MCF 10A (cell line): ENCODE measurements at places on chromosomes 12 and 14. TPM values are rescaled to one million over a fixed set of nuclear protein-coding genes. Genes with fewer than 3 reads are reported as not detected.

The KIF26A gene
- 0.26 and 0.39 TPM in 2 replicates for total RNA-seq

The ANKRD52 gene
- 46.3 and 73.8 TPM in 2 replicates for total RNA-seq

The KRT6A gene
- 1,403 and 1,688 TPM in 2 replicates for total RNA-seq

The NPFF gene
- total RNA-seq = not detected in 2 replicates

The OASL gene
- total RNA-seq = 0.29 and 0.47 TPM in 2 replicates

The RHEBL1 gene
- total RNA-seq = 0.35 and 0.93 TPM in 2 replicates

The DIO2 gene
- total RNA-seq = 0.07 and 0.26 TPM in 2 replicates

GRCh38 chr14:50647282-50647681 lies 20.8 kb downstream of the SAV1 start:
- no peak for DNase-seq
- peaks cover 25% of the 10 kb centered on the region for H3K36me3 ChIP-seq
- H3K4me1 ChIP-seq = peaks cover 5% of the 10 kb centered on the region
- H3K27ac ChIP-seq = no peak overlapping the region

DNA sequence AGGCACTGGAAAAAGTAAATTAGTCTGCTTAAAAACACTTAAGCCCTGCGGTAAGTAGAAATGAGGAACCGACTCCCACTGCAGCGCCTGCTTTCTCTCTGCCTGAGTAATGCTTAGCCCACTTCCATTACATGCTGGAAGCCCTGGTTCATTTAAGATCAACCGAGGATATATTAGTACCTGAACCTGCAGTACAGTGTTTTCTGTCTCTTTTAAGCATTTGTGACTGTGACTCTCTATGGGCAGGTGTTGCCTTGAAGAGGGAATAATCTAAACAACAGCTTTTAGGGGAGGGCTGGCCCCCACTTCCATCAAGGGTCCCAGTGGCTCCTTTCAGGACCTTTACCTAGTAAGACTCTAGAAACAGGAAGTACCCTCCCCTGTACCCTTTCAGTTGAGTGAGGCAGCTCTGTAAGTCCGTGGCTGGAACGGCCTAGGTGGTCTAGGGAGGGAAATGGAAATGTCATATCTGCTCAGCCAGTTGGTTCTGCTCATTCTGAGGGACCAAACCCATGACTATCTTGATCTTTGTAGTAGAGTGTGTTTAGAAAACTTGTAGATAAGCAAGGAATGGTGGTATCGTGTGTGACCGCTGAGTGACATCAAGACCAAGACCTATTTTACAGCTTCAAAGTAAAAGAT lies 56.2 kb downstream of the FNTB start:
- H3K27me3 ChIP-seq = no peaks in the 10 kb centered on the region
- peaks cover 15% of the 10 kb centered on the region for H3K4me1 ChIP-seq
- peaks cover 33% of the 10 kb centered on the region for H3K36me3 ChIP-seq
- H3K4me3 ChIP-seq = no peak overlapping the region
- no peak for DNase-seq

DNA sequence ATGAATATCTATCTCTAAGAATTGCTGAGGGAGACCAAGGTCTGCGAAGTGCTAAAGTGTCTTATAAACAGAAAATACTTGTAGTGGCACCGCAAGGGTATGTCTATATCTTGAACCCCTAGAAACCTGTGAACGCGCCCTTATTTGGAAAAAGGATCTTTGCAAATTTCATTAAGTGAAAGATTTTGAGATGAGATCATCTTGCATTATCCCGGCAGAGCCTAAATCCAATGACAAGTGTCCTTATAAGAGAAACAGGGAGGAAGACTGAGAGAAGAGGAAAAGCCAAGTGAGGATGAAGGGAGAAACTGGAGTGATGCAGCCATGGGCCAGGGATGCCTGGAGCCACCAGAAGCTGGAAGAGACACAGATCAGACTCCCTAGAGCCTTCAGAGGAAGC lies 27.7 kb downstream of the RBM19 start:
- H3K4me1 ChIP-seq = no peaks in the 10 kb centered on the region
- no peak overlapping the region for H3K27ac ChIP-seq

- H3K4me1 ChIP-seq = no peaks in the 10 kb centered on the region
- H3K36me3 ChIP-seq = no peaks in the 10 kb centered on the region
- H3K4me3 ChIP-seq = no peak overlapping the region
Observed at GRCh38 chr12:71392521-71393145, 47.0 kb upstream of the LGR5 start.

DNA sequence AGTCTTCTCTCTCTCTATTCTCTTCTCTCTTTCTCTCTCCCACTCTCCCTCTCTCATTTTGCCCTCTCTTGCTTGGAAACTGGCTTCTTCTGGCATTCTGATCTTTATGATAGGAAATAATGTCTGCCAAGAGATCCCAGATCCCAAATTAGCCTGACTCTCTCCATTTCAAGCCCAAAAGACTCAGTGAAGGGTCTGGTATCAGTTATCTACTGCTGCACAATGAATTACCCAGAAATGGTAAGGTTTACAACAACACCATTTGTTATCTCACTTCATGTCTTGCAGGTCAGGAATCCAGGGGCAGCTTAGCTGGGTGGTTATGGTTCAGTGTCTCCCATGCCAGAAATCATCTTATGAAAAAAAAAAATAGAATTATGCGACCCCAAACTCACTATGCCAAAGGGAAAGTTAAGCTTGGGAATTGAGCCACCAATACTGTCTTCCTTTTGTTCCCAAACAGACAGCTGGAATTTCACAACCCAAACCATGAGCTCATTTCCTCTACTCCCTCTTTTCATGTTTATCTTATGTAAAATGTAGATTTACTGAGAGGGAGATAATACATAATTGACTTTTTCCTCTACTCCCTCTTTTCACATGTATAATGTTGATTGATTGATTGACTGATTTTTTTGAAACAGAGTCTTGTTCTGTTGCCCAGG lies 67.8 kb upstream of the FICD start:
- peak; percentile 74 for DNase-seq
- peaks cover 26% of the 10 kb centered on the region for H3K4me1 ChIP-seq
- H3K36me3 ChIP-seq = no peaks in the 10 kb centered on the region

- H3K27me3 ChIP-seq = no peaks in the 10 kb centered on the region
- H3K27ac ChIP-seq = no peak overlapping the region
- no peaks in the 10 kb centered on the region for H3K36me3 ChIP-seq
- peaks cover 10% of the 10 kb centered on the region for H3K4me1 ChIP-seq
- no peak overlapping the region for H3K4me3 ChIP-seq
- DNase-seq = peak; percentile 44
Observed at GRCh38 chr12:31756977-31757420, 28.2 kb upstream of the AMN1 start.

DNA sequence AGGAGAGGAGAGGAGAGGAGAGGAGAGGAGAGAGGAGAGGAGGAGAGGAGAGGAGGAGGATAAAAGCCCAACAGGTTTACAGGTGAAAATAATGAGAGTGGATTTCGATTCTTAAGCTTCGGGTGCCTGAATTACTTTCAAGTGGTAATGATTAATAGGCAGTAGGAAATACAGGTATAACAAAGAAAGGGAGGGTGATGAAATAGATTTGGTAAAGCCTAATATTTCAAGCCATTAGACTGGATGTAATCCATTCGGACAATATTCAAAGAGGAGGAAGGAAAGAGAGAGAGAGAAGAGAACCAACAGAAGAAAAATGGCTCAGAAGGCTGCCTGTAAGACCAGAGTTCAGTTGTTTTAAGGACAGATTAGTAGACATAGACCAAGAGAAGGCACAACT lies 76.6 kb downstream of the RASSF9 start:
- H3K27me3 ChIP-seq = no peaks in the 10 kb centered on the region
- H3K4me3 ChIP-seq = no peak overlapping the region
- peaks cover 7% of the 10 kb centered on the region for H3K4me1 ChIP-seq
- no peak for DNase-seq
- no peak overlapping the region for H3K27ac ChIP-seq
- no peaks in the 10 kb centered on the region for H3K36me3 ChIP-seq

DNA sequence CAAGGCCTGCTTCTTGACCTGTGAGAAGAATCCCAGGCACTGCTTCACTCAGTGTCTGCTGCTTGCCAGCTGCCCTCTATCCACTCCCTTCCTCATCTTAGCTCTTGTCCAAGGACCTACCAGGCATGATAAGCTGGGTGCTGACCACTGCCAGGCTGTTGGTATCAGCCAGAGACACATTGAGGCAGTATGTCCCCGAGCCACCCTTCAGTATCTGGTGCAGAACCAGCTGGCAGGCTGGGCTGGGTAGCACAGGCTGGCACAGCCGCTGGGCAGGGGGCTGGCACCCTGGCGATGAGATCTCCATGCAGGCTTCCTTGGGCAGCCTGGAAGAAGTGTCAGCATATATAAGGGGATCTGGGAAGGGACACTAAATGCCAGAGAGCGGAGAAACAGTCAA lies 10.5 kb downstream of the PMEL start:
- no peaks in the 10 kb centered on the region for H3K27me3 ChIP-seq
- DNase-seq = no peak
- H3K27ac ChIP-seq = peak overlapping the region; percentile 32
- H3K36me3 ChIP-seq = peaks cover 57% of the 10 kb centered on the region
- no peak overlapping the region for H3K4me3 ChIP-seq

DNA sequence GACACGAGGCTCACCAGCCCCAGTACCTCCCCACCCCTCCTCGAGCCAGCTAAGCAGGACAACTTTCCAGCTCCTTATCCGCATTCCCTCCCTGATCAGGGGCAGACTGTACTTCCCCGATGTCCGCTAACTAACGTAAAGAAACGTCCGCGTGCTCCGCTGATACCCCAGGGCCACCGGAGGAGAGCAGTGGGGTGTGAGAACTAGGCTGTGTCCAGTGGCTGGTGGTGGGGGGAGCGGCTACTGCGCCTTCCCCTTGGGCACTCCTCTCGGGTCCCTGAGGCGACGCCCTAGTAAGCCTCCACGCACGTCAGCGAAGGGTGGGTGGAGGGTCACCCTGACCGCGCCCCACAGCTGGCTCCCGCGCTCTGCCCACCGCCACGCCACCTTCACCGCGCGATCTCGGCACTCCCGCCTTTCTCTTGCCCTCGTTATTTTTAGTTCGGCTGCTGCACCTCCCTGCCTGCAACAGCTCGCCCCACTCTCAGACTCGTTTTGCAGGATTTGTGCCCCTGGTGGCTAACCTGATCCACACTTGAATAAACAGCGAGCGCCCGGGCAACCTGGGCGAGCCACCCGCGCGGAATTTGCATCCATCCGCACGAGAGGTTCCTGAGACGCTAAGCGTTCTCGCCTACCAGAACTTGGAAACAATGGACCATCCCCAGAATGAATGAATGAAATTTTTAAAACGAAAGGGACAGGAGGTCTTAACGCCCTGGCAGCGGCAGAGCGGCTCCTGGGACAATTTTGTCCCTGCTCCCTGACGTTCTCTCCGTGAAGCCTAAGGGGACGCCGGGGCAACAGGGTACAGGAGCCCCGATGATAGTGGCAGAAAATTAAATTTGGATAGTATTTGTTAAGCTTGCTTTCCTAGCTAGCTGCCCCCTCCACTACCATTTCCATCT lies 6.9 kb upstream of the BMP4 start:
- no peaks in the 10 kb centered on the region for H3K4me1 ChIP-seq
- H3K27me3 ChIP-seq = no peaks in the 10 kb centered on the region
- no peak overlapping the region for H3K4me3 ChIP-seq
- no peak for DNase-seq
- H3K36me3 ChIP-seq = peaks cover 6% of the 10 kb centered on the region
- H3K27ac ChIP-seq = no peak overlapping the region

DNA sequence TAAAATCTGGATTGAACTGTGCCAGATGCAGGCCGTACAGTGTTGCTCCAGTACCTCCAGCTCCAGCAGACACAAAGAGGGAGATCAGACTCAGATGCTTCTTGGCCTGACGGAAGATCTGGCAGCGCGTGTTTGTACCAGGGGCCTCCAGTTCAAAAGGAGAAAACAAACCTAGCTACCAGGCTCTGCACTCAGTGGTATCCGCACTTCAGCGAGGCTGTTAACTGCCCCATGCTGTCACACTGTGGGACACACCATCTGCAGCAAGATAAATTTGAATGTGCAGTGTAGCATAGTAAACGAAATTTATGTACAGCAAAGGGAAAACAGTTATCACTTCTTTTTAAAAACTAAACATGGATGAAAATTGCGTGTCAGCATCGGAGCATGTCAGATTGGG lies 5.1 kb downstream of the DYNC1H1 start:
- H3K4me1 ChIP-seq = peaks cover 32% of the 10 kb centered on the region
- peaks cover 36% of the 10 kb centered on the region for H3K36me3 ChIP-seq
- DNase-seq = no peak
- H3K4me3 ChIP-seq = no peak overlapping the region
- no peak overlapping the region for H3K27ac ChIP-seq
- no peaks in the 10 kb centered on the region for H3K27me3 ChIP-seq

GRCh38 chr12:6418796-6419195 lies 26.0 kb upstream of the CD27 start:
- no peaks in the 10 kb centered on the region for H3K27me3 ChIP-seq
- no peak for DNase-seq
- H3K4me1 ChIP-seq = peaks cover 2% of the 10 kb centered on the region
- peaks cover 44% of the 10 kb centered on the region for H3K36me3 ChIP-seq

- H3K36me3 ChIP-seq = no peaks in the 10 kb centered on the region
- peak; percentile 57 for DNase-seq
- peaks cover 35% of the 10 kb centered on the region for H3K4me1 ChIP-seq
- peak overlapping the region; percentile 8 for H3K4me3 ChIP-seq
Observed at GRCh38 chr14:22648506-22648905, 4.4 kb upstream of the OR6J1 start.

DNA sequence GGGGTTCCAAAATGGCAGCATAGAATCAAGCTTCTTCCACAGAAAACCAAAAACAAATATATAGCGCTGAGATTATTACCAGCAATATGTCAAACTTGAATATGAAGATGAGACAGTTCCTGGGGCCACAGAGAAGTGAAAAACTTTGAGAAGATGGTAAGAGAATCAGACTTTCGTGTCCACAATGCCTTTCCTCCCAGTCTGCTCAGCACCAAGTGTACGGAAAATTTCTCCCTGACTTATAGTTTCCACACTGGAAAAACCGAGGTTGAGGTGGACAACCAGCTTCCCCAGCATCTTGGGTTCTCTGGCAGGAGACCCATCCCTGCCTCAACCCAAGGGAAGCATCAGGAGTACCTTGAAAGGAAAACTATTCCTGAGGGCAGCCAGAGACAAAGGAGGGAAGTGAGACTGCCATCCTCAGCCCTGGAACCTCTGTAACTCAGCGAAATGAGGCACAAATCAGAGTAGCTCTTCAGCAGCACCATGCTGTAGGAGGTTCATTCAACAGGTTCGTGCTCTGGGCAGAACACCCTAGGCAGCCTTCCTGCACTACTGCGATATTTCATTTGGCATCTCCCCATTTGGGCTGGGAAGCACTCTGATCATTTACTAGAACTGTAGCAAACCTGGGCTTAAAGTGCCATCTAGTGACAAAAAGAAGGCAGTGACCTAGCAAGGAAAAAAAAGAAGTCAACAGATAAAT lies 52.4 kb upstream of the CAPRIN2 start:
- peaks cover 7% of the 10 kb centered on the region for H3K4me1 ChIP-seq
- H3K4me3 ChIP-seq = no peak overlapping the region
- no peak overlapping the region for H3K27ac ChIP-seq
- peak; percentile 75 for DNase-seq
- peaks cover 9% of the 10 kb centered on the region for H3K36me3 ChIP-seq

GRCh38 chr12:26001530-26001929 lies 43.0 kb downstream of the RASSF8 start:
- DNase-seq = no peak
- H3K27me3 ChIP-seq = no peaks in the 10 kb centered on the region
- peaks cover 22% of the 10 kb centered on the region for H3K36me3 ChIP-seq
- H3K4me3 ChIP-seq = no peak overlapping the region

GRCh38 chr14:33504246-33505099 lies 446.4 kb downstream of the EGLN3 start:
- H3K36me3 ChIP-seq = no peaks in the 10 kb centered on the region
- no peak overlapping the region for H3K4me3 ChIP-seq
- no peak overlapping the region for H3K27ac ChIP-seq
- H3K4me1 ChIP-seq = peaks cover 7% of the 10 kb centered on the region

- H3K4me1 ChIP-seq = no peaks in the 10 kb centered on the region
- H3K27me3 ChIP-seq = no peaks in the 10 kb centered on the region
- H3K4me3 ChIP-seq = no peak overlapping the region
- no peak overlapping the region for H3K27ac ChIP-seq
- DNase-seq = no peak
Observed at GRCh38 chr14:25350802-25351201, 300.9 kb upstream of the STXBP6 start.
